ENCODE measurements at places on chromosomes 4 and X.

DNA sequence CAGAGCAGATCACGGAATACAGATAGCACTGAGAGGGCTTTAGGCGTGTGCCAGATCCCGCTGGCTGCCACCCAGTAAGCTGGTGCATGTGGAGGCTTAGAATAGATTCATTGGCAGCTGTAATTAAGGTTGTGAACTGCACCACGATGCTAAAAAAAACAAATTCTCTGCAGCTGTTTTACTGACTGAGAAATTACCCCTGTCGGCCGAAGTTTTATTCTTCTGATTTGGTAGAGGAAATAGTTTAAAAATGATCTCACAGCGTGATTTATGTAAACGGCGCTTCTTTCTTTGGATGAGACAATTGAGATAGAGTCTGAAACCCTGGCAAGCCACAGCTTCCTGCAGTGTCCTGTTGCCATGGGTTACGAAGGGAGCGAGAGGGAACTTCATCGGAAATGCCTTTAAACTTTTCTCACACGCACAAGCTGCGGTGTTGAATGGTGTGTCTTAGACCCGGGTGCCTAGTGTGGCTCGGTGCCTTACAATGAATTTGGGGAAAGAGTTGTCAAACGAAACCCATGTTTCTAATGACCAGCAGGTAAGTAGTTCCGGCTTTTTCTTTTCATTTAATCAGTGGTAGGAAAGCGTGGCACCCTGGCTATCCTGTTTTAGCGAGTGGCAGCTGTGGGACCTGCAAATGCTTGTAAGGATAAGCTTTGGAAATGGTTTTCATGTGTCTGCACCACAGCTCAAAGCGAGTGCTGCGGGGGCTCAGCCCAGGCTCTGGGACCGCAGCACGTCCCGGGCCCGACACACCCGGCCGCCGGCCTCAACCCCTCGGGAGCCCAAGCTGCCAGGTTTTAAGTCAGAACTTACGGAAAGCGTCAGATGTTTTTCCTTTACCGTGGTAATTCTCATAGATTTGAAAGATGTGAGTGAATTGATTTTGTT, 71.7 kb upstream of the HGFAC start:
- DNase-seq = no peak

- no peak for DNase-seq
Measured at GRCh38 chrX:2934715-2935710, 5.9 kb upstream of the ARSD start.

- no peak for DNase-seq
Measured at GRCh38 chr4:115883231-115883630, 769.8 kb upstream of the NDST4 start.

- DNase-seq = no peak
Measured at GRCh38 chr4:181874602-181875001, 368.6 kb upstream of the TENM3 start.

DNA sequence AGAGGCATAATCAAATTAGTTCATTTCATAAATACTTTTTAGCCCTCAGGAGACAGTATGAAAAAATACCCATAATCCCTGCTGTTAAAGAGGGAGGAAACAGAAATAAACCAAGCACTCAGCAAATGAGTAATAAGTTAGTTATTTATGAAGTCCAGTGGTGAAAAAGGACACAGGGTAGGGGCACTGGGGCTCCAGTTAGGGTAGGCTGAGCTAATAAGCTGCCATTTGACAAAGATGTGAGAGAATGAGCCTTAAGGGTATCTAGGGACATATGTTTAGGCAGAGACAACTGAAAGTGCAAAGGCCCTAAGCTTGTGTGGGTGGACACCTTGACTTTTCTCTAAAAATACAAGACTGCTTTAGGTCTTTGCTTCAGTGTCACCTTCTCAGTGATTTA, 94.4 kb downstream of the IL15 start:
- no peak for DNase-seq

Data from ovary (tissue), 10 donors.